ENCODE measurements at places on chromosomes 2 and 18.

GRCh38 chr2:235692076-235692475, 198.2 kb downstream of the AGAP1 start:
- no peak for DNase-seq

- DNase-seq, result no peak
Measured at GRCh38 chr2:30216157-30216556, 15.2 kb upstream of the LBH start.

GRCh38 chr18:3596324-3596636, 146.3 kb downstream of the TGIF1 start:
- DNase-seq, result no peak

GRCh38 chr2:191724015-191724414, 46.1 kb downstream of the NABP1 start:
- DNase-seq, result no peak

GRCh38 chr2:205683502-205684367, 1.4 kb downstream of the NRP2 start:
- no peak for DNase-seq

GRCh38 chr18:23856466-23857163, 157.9 kb upstream of the TTC39C start:
- DNase-seq, result no peak

DNA sequence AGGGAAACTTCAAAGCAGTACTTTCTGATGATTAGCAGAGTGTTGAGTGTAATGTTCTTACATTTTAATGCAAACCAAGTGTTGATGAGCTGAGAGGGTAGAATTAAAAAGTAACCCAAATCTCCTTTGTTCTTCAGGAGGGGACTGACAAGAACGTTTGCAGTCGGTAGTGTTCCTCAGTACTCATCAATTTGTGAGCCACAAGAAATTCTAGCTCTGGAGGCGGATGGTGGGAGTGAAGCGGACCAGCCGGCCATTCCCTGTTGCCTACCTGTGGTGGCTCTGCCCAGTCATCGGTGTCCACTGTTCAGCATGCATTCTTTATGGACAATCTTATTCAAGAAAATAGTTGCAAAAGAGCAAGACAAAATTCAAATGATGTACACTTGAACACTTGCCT, 438.6 kb upstream of the POU3F3 start:
- DNase-seq, result no peak

- DNase-seq, result no peak
Measured at GRCh38 chr2:177245010-177245422, 19.5 kb downstream of the NFE2L2 start.

DNA sequence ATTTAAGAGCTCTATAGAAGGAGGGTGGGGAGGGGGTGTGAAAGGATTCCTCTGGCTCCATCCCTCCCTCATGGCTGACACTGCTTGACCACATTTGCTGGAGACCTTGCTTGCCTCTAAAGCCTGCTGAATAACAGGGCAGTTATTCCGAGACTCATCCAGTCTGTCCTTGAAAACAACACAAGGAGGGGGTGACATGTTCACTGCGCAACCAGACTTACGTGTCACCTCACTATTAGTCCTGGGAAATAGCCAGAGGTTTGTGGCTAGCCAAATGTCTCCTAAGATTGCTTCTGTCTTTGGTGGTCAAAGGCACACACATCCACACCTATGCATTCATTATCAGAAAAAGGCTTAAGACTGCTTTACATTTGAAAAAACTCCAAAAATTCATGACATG, 256.2 kb upstream of the SKOR2 start:
- DNase-seq, result no peak

- no peak for DNase-seq
Measured at GRCh38 chr18:58549814-58550339, 79.0 kb downstream of the ALPK2 start.

DNA sequence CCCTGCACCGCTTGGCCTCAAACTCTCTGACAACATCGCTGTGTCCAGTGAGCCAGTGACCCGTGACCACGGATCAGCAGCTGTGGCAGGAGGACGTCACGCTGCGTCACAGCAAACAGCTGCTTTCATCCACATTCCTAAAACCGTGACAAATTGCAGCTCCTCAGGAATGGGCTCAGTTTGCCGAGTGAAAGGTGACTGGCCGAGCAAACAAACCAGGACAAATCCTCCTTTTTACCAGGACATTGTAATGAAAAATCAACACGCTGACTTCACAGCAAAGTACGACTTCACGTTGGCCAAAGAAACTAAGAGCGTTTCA, 57.6 kb downstream of the PXDN start:
- DNase-seq, result no peak

DNA sequence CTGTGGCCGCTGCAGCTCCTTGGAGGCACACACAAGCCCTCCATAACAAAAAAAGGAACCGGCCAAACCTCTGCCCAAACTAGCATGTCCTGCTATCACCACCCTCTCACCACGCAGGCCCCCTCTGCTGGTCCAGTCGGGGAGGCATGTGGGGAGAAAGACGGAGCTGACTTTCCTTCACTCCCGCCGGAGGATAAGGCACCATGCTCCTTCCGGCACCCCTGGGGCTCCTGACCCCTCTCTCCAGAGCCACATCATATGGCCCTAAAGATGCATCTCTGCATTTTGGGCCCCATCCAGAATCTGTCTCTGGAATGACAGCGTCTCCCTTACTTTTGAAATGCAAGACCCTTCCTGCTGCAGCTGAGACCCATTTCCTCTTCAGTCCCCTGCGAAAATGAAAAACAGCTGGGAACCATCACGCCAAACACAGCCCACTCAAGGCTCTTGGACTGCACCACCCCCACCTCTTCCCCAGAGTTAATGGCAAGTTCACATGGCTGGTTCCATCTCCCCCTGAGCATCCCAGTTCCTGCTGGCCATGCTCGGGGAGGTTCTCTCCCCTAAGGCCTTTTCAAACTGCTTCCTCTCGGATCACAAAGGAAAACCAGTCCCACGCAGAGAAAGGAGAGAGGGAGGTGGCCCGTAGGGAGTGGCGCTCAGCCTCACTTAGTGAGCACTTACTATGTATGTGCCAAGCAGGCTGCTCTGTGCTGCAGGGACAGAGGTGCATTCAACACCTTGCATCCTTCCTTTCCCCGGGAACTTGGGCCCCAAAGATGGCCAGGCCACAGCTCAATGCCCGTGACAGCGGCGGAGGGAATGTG, 35.2 kb upstream of the MLPH start:
- peak; percentile 14 for DNase-seq

DNA sequence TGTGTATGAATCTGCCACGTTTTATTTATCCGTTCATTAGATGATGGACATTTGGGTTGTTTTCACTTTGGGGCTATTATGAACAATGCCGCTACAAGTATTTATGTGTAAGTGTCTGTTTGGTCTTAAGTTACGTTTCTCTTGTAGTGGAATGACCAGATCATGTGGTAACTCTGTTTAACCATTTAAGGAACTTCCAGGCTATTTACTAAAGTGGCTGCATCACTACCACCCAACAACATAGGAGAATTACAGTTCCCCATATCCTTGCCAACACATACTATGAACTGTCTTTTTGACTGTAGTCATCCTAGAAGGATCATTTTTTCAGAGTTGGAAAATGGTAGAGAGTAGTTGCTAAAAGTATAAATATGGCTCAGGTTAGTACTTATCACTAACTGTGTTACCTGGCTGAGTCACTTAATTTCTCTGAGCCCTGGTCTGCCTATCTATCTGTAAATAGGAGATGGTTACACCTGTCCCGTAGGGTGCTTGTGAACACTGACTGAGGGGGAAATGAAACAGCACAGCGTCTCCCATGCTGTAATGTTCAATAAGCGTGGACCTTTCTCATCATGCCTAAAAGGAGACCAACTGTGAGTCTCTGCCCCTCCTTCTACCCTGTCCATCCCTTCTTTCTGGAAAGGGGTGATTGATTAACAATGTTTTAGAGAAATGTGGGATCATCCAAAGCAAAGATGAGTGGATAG, 103.1 kb downstream of the SH3RF3 start:
- no peak for DNase-seq

GRCh38 chr2:3311601-3312000, 66.0 kb downstream of the EIPR1 start:
- no peak for DNase-seq

DNA sequence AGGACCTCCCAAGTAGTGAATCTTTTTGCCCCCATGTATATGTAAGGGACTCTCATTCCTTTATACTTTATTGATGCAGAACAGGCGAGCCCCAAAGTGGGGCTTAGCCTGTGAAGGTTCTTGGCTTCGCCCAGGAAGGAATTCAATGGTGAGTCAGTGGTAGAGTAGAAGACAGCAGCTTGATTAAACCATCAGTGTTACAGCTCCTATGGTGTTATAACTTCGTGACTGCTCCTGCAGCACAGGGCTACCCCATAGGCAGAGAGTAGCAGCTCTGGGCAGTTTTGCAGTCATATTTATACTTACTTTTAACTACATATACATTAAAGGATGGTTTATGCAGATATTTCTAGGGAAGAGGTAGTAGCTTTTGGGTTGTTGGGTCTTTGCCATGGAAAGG, 11.0 kb downstream of the FAM171B start:
- DNase-seq, result no peak

GRCh38 chr2:45925026-45925425, 273.6 kb downstream of the PRKCE start:
- DNase-seq, result no peak

DNA sequence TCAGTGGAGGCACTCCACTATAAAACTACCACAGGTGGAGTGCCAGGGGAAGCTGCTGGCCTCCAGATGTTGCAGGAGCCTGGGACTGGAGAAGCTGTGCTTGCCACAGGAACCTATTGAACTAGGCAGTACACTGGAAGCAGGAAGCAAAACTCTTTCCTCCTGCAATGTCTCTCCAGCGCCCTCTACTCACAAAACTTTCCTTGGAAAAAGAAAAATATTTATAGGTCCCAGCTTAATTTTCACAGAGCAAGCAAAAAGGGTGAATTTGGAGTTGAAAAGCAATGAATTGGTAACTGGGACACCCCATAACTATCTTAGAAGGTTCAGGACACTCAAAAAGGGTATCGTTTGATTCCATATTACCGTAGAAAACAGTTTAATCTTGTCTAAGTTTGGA, 33.2 kb upstream of the REEP1 start:
- no peak for DNase-seq

DNA sequence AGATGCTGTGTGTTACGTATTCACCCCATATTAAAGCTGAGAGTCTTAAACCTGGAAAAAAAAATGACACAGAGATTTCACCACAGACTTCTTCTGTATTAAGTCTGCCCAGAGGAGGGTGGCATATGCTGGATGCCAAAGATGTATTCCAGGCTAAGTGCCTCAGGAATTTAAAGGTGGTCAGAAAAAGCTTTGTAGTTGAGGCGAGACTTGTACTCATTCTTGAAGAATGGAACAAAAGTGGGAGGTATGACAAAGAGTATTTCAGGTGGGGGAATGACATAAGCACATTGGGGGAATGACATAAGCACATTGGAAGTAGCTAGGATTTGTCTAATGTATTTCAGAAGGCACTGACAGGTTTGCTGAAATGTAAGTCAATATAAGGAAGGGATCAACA, 98.6 kb downstream of the BABAM2 start:
- DNase-seq, result no peak

DNA sequence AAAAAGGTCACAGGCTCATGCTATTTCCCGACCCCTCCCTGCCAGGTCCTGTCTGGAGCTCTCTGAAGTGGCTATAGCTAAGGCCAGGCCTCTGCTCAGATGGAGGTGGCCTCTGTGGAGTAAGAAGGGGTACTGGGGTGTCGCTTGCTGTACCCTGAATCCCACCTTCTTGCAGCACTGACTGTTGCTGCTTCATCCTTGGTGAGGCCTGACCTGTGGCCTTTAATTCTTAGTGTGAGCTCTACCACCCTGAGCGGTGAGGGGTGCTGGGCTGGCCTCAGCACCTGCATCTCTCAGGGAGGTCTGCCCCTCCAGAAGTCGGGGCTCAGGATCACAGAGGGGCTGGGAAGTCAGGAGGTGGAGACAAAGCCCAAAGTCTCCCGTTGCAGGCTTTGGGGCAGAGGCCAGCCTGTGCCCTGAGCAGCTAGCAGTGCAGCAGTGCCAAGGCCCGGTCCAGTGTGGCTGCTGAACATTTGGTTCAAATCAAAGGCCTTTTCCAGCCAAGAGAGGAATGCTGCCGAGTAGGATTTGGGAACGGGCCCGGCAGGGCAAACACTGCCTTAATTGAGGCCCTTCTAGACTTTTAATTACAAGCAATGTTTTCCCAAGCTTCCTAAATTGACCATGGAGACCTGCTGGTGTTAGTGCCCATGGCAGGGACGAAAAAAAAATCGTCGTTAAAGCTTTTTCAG, 133.5 kb upstream of the HAAO start:
- DNase-seq, result no peak

DNA sequence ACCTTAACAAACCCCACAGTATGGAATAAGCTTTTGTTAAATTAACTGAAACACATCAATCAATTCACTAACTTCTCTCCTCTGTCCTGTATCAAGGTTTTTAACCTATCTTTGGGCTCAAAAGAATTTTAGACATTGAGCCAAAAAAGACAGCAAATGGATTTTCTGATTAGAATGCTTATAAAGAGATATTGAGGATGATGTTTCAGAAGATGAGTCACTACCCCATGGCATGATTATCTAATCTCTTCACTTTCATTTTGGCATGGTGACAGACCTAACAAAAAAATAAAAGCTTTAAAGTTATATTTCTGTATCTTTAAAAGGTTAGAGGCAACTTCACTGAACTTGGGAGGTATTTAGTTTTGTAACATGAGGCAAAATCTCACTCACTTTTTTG, 55.5 kb downstream of the SGPP2 start:
- no peak for DNase-seq

DNA sequence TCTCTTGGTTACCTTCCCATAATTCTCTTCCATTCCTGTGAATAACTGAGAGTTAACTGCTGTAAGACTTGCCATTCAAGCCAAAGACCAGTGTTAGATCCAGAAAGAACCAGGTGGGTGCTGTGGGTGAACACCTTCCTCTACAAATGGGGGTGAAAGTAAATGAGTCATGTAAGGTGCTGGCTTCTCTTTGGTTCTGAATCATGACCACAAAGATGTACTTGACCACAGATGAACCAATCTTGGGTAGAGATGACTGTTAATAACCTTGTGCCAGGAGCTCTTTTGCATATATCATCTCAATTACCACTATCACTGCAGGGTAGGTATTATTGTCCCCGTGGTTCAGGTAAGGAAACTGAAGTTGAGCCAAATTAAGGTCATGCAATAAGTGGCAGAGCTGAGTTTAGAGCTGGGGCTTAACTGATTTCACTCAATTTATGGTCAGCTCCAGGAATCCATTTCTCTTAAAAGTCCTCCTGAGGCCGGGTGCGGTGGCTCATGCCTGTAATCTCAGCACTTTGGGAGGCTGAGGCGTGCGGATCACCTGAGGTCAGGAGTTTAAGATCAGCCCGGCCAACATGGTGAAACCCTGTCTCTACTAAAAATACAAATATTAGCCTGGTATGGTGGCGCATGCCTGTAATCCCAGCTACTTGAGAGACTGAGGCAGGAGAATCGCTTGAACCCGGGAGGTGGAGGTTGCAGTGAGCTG, 244.9 kb upstream of the CXCR4 start:
- peak; percentile 38 for DNase-seq
